Activated T-cell treated with anti-CD3 and anti-CD28 coated beads, Interleukin-2, amount 50 U/mL, for 72 hours (primary cell): ENCODE measurements at places on chromosomes 12 and 14. TPM values are rescaled to one million over a fixed set of nuclear protein-coding genes. Genes with fewer than 3 reads are reported as not detected.

DNA sequence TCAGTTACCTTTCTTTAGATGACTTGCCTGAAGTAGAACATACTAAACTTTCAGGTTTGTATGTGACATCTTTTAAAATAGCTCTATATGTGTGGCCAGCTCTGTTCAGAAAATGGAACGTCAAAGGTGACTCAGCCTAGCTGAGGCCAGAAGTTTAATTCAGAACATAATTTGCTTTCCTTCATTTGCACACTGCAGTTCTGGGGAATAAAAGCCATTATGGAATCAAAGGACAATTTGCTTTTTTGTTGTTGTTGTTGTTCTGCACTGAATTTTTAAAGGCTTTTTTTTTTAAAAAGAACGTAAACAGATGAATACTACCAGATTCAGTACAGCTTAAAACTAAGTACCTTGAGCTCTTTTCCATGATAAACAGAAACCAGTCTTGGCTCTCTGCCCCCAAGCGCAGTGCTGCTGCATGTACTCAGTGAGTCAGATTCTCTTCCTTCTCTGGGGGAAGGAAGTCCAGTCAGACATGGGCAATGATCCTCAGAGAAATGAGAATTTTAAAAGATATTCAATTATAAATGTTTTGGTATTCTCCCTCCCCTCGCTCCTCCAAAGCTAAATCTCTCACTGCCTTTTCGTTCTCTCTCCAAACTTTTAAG is 644.2 kb downstream of the NOVA1 start:
- no peak for DNase-seq

SSTR1 gene
- total RNA-seq: not detected

BICDL1 gene
- 154 TPM for total RNA-seq

DNA sequence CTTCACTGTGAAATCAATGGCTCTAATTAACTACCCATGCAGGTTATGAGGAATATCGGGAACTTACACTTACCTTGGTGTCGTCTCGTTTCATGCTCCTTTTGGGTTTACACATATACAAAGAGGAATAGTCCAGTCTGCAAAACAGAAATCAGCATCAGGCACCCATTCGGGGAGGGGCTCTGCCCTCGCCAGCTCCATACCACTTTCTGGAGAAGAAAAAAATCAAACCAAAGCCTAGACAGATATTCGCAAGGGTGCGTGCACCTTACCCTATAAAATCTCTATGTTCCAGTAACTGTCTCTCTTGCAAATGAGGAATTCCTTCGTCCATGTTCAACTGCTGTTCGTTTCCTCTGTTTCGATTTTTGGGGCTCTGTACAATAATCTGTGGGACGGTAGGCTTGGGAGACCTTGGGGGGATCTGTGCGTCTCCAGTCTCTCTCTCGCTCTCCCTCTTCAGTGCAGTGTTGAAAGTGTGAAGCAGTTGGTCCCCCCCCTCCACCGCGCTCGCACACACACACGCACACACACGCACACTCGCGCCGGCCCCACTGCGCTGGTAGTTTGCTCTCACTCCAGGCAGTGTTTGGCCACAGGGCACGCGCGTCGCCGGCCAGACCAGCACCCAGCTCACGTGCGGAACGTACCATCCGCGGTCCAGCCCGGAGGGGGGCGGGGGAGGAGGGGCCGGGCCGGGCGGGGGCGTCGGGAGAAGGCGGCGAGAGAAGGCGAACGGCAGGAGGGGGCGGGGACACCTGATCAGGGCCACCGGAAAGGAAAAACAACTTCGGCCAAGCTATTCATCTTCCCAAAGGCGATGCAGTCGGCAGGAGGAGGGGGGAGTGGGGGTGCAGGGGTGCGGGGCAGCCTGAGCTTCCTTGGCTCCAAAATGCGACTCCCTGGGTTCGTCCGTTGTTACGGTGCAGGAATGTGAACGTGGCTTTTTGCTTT is at the start of gene BHLHE41:
Gene BHLHE41, minus strand, starts transcription at position 592 of the 954 bp plus-strand sequence. Its CDS starts 258 bp downstream, at position 334.
- peak; percentile 11 for DNase-seq
